ENCODE measurements at places on chromosomes 16 and 17. TPM values are rescaled to one million over a fixed set of nuclear protein-coding genes. Genes with fewer than 3 reads are reported as not detected.

The AGRP gene
- total RNA-seq = not detected

The VAMP2 gene
- total RNA-seq = 51.3 TPM

The KRT31 gene
- not detected for total RNA-seq

The TM4SF5 gene
- total RNA-seq = not detected

The AIPL1 gene
- total RNA-seq = not detected

The APOBR gene
- total RNA-seq = 0.09 TPM

The SLC52A1 gene
- total RNA-seq = 0.20 TPM

The EMP2 gene
- 51.0 TPM for total RNA-seq

The FBXW10 gene
- total RNA-seq = 0.16 TPM

The ARHGDIG gene
- total RNA-seq = 4.8 TPM

The TEKT5 gene
- 1.1 TPM for total RNA-seq

The KCTD19 gene
- total RNA-seq = 1.1 TPM

The NPIPA5 gene
- total RNA-seq = 11.0 TPM

The KRTAP4-6 gene
- total RNA-seq = not detected

The ZNF597 gene
- 3.9 TPM for total RNA-seq

The PEMT gene
- total RNA-seq = 37.5 TPM

The PYY gene
- total RNA-seq = not detected

The CRHR1 gene
- 0.36 TPM for total RNA-seq

The KRTAP3-1 gene
- total RNA-seq = 1.3 TPM

The FOXJ1 gene
- 2.0 TPM for total RNA-seq

The CHD9NB gene
- total RNA-seq = 0.43 TPM

The PRSS22 gene
- total RNA-seq = 25.1 TPM

The C1QTNF1 gene
- total RNA-seq = 22.1 TPM

The MT4 gene
- total RNA-seq = not detected

The PMP22 gene
- 49.4 TPM for total RNA-seq

The SLC6A2 gene
- total RNA-seq = 0.18 TPM

The CCL18 gene
- not detected for total RNA-seq

Data from mesothelial cell of epicardium (in vitro differentiated cells).